ENCODE measurements at places on chromosomes 5 and 9. TPM values are rescaled to one million over a fixed set of nuclear protein-coding genes. Genes with fewer than 3 reads are reported as not detected.

GRCh38 chr5:6082685-6083084 lies 295.7 kb downstream of the MED10 start:
- DNase-seq = no peak

DNA sequence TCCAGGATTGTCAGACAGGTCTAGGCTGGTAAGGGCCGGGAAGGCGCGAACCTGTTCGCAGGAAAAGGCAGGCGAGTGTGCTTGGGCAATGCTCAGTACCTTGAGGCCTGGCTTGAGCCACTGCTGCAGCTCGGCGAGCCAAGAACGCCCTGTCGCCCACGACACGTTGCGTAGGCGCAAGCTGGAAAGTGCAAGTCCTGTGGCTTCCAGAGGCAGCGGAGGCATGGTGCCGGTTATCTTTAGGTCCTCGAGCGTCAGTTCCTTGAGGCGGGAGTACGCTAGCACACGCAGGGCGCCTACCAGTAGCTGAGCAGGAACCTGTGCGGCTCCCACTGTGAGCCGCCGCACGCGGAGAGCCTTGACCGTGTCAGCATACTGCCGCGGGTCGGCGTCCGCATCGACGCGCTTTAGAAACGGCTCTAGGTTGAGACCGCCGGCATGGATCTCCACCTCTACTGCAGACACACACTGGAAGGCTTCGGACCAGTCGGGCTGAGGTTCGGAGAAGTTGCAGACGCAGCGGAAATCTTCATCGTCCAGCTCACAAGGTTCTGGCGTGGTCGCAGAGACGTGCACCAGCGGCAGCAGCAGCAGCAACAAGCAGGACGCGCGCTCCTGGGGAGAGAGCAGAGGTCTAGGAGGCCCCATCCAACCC lies 482 bp downstream of the CD14 start:
- DNase-seq = peak; percentile 5

Gene SHOC1
- total RNA-seq = not detected

Gene CDX1
- total RNA-seq = 0.24 TPM

DNA sequence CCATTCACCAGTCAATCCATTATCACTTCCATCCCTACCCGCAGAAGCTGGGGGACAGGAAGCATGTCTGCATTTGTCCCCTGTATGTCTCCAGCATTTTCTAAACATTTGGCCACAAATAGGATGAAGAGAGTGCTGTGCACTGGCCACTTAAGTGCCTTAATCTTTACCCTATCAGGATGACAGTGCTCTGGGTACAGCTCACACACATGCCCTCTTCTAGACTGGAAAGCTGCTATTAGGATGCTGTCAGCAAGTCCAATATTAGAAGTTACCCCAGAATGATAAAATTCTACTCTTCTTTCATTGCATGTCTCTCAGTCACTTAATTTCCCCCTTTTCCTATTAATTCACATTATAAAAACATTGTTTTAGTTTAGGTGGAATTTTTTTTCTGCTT lies 168.4 kb downstream of the RASEF start:
- no peak for DNase-seq

- DNase-seq = no peak
Observed at GRCh38 chr5:174292348-174292747, 246.8 kb downstream of the NSG2 start.

Gene SOX30
- not detected for total RNA-seq

Gene SLC36A3
- not detected for total RNA-seq

Gene OMD
- not detected for total RNA-seq

DNA sequence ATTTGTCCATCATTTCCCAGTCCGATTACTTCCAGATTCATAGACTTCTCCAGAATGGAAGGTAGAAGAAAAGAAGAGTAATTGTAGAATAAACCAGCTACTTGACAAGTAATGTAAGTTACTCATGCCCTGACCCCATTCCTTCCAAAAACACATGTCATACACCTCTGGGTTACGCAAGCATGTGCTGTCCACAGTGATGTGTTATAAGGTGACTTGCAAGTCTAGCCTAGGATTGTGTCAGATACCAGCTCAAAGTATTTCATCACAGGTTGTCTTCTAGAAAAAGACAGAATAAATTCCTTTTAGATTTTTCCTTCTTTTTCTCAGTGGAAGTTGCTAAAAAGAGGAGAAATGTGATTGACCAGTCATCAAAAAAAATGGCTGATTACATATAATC lies 8.0 kb upstream of the TLR4 start:
- no peak for DNase-seq

DNA sequence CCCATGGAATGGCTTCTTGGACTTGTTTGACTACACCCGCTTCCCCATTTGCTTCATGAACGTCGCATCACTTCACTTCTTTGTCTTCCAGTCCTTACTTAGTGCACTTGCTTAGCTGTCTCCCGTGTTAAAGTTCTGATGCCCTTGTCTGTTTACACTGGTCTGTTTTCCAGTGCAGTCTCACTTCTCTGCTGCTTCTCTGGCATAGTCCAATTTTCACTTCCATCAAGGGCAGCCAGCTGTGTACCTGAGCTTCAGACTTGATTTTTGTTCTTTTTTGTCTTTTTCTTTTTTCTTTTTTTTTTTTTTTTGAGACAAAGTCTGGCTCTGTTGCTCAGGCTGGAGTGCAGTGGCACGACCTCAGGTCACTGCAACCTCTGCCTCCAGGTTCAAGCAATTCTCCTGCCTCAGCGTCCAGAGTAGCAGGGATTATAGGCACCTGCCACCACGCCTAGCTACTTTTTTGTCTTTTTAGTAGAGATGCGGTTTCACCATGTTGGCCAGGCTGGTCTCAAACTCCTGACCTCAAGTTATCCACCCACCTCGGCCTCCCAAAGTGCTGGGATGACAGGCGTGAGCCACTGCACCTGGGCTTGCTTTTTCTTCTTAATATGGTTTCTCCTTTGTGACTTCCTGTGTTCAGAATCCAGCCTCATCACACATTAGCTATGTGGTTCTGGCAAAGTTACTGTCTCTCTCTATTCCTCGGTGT lies 75.4 kb downstream of the LRRC70 start:
- DNase-seq = no peak

DNA sequence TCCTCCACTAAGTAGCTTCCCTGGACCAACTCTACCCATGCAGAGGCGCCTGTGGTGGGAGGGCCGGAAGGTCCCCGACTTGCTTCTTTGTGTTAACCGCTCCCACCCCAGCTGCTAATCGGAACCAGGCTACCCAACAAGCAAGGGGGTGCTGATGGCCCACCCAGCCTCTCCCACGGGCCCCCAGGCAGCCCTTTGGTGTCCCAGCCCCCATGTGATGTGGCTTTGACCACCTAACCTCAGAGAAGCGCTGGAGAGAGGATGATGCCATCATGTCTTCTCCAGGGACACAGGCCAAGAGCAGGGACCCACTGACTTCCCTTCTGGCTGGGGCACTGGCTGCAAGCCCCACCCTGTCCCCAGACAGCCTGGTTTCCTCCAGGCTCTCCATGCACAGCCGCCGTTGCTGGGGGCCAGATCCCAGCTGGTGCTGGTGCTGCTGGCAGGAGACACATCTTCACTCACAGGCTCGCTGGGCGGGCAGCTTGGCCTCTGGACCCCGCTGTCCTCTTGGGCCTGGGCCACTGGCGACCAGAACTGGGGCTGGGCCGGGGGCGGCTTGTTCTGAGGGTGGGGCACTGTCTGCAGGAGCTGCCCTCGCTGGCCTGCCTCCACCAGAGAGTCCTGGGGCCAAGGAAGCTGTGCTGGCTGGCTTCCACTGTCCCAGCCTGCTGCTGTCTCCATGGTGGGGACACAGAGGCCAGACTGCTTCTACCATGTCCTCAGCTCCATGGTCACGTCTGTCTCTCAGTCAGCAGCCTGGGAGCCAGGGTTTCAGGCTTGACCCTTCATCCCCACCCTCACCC lies 27.8 kb downstream of the LAMC3 start:
- DNase-seq = no peak

DNA sequence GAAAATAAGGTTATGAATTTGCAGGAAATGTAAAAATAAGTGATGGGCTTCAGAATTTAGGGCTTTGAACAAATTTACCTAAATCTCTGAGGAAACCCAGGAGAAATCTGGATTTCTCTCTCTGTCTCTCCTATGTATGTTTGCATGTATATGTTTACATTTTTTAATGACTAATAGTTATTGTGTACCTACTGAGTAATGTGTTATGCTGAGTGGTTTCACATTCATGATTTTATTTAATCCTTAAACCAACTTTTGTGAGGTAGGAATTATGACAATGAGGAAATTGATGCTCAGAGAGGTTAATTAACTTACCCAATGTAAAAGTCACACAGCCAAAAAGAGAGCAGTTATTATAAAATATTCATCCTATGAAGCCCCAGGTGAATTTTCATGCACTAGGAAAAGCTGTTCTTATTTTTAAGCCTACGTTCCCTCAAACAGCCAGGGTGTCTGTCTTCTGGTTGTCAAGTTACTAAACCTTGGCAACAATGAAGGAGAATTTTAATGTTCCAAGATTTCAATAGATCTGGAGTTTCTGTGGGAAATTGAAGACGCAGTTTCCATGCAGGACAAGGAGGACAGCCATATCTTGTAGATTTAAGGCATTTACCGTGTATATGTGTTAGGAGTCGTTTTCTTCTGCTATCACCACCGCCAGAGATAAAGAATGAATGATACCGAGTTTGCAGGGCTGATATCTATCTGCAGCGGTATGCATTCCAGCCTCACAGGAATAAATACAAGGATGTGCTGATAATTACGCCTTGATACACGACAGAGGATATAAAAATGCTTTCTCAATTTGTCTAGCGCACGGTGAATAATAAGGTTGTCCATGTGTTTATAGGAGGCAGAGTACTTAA lies 484.8 kb downstream of the ZSWIM6 start:
- DNase-seq = no peak

DNA sequence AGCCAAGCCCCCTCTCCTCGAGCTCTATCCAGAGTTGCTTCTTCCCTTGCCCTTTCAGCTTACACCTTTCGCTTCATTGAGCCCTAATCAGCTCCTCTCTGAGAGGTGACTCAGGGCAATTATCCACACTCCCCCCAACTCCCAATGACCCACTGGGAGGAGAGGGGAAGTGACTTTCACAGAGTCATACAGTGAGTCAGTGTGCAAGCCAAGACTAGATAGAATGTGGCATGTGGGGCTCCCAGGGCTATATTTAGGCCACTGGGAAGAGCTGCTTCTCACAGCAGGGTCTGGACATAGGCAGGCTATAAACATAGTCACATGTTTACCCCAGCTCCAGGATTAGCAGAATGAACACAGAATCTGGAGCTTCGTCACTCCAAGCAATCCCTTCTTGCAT lies 57.4 kb downstream of the NRG2 start:
- peak; percentile 96 for DNase-seq

GRCh38 chr5:38060354-38060753 lies 198.0 kb upstream of the EGFLAM start:
- peak; percentile 47 for DNase-seq

- no peak for DNase-seq
Observed at GRCh38 chr5:74952406-74952805, 86.2 kb upstream of the FAM169A start.

Gene IFNA14
- not detected for total RNA-seq

Gene C9orf43
- 0.12 TPM for total RNA-seq

All from RPMI7951 (cell line).